ENCODE measurements at places on chromosomes 6 and 20.

GRCh38 chr6:159760602-159761057, 1.2 kb upstream of the ACAT2 start:
- DNase-seq = no peak

- no peak for DNase-seq
These were observed 215.5 kb downstream of the ANKRD60 start for GRCh38 chr20:58012731-58013510.

DNA sequence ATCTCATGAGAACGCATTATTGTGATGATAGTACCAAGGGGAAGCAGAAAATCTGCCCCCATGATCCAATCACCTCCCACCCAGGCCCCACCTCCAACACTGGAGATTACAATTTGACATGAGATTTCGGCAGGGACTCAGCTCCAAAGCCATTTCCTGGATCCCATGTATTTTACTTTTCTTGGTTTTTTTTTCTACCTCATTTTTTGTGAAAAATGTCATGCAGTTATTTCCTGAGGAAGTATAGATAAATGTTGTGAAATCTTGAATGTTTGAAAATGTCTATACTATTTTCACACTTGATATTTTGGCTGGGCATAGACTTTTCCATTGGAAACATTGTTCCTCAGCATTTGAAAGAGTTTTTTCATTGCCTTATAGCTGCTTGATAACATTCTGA, 9.1 kb upstream of the BRPF3 start:
- DNase-seq = no peak

DNA sequence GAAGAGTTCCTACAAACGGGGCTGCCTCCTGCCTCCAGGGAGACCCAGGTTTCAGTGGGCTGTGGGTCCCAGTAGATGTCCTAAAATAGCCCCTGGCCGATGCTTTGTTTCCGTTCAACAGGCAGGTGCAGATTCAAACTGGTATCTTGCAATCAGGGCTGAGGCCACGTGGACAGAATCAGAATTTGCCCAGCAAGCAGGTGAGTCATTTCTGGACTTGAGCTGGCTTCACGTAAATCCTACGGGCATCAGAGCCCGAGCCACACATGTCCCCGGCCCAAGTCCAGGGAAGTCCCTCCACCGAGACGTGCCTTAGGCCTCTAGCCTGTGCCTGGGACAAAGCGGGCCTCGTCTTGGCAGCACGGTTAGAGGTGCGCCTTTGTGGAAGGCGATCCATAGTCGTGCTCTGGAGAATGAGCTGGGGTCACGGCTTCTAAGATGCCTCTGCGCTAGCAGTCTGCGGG, 101.6 kb upstream of the FRMD1 start:
- DNase-seq = no peak

- no peak for DNase-seq
These were observed 183.2 kb upstream of the KCNG1 start for GRCh38 chr20:51206032-51206662.

DNA sequence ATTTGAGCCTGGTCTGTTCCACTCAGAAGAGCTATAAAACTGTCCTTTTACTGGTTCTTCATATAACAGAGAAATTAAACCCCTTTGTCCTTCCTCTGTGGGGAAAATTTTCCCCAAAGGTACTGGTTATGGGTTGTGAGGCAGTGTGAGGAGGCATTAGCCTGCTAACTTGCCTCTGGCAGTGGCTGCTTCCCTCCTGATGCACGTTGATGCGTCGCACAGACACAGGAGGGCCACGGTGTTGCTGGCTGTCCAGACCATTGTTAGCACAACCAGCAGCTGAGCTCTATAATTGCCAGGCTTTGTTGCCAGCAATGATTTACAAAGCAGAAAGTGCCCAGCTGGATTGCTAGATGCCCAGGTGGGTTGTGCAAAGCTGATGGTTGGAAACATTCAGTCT, 10.1 kb downstream of the AAR2 start:
- no peak for DNase-seq

DNA sequence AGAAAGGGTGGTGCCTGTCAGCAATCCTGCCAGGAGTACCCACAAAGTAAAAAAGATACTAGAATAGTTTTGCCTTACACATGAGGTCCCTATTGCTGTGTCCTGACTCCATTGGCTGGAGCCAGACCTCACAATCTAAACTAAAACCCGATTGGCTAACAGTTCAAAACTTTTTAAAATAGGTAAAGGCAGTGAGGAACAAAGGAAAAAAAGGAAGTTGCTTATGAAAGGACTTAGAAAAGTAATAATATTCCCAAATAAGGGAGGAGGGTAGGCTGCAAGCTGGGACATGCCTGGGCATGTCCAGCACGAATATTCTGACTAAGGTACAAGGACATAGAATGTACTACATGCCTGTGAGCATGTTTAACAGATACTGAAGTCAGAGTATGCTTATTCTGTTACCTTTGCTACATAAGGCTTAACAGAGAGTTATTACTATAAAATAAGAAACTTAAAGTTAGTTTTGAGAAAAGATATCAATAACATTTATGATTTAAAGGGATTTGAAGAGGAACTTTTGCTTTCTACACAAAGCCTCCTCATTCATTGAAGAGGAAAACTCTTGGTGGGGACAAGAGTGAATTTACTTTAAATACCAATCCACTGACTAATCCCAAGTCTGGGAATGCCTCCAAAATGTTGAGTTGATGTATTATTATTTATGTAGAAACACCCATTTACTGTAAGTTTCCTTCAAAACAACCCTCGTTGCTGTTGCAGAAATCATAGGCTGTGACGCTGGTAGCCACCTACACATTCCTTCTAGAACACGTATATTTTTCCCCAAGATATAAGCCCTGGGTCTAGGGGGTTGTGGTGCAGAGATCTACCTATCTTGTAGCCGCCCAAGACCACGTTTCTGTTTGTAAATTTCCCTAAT, 8.2 kb upstream of the MTHFD1L start:
- no peak for DNase-seq

GRCh38 chr20:3686867-3687321, 5.1 kb upstream of the ADAM33 start:
- DNase-seq = no peak

- DNase-seq = no peak
These were observed 299.2 kb upstream of the CDH4 start for GRCh38 chr20:60952861-60953260.

DNA sequence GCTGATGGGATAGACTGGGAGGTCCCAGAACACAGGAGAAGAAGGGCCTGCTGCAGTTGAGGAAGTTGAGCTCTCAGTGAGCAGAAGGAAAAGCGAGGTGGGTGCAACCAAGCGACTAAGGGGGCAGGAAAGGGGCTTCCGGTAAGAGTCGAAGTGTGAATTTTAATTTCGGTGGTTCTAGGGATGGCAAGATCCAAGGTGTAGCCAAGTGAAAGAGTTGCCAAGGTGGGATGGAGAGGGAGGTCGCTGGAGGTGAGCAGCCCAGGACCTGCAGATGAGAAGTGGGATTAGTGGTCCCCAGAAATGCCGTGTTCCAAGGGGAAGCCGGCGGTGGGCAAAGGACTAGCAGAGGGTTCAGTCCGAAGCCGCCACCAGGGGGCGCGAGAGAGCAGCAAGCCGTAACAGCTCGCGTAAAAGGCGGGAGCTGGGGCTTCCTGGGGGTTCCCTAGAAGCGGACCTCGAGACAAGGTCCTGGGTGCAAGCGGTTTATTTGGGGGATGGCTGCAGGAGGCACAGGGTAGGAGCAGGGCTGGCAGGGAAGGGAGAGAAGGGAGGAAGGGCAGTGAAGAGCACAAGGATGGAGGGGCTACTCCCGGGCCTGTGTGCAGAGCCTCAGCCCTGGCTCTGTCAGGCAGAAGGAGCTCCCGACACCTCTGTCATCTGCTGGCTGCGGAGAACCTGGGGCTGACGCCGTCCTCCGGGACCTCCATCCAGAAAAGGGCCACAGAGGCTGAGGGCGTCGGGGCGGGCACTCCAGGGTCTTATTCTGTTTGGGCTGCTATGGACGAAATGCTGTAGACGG, 103.6 kb downstream of the PAX1 start:
- DNase-seq = no peak

- no peak for DNase-seq
These were observed 292.7 kb downstream of the TFAP2A start for GRCh38 chr6:10122164-10122563.

GRCh38 chr6:147633191-147633590, 124.7 kb downstream of the SAMD5 start:
- no peak for DNase-seq

GRCh38 chr6:120363429-120363828, 970.9 kb downstream of the TBC1D32 start:
- no peak for DNase-seq

GRCh38 chr6:95877480-95877879, 138.3 kb upstream of the FUT9 start:
- no peak for DNase-seq

DNA sequence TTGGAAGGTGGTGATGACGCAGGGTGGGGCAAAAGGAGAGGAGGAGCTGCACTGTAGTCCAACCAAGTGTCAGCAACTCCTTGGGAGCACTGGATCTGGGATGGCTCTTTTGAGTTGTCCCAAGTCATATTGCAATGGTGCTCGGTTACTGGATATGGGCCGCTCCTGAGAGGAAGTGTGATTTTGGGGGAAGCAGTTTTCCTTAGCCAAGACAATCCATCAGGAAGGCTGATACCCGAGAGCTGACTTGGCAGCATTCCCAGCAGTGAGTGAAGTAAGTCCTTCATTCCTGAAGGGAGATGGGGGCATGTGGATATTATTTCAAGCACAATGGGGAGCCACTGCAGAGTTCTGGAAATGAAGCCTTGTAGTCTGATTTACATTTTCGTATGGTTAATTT, 354.1 kb downstream of the RFPL4B start:
- no peak for DNase-seq

- DNase-seq = no peak
These were observed 14.0 kb downstream of the GCNT2 start for GRCh38 chr6:10535193-10535592.

- DNase-seq = no peak
These were observed 86.9 kb upstream of the TRAF3IP2 start for GRCh38 chr6:111692327-111693164.

DNA sequence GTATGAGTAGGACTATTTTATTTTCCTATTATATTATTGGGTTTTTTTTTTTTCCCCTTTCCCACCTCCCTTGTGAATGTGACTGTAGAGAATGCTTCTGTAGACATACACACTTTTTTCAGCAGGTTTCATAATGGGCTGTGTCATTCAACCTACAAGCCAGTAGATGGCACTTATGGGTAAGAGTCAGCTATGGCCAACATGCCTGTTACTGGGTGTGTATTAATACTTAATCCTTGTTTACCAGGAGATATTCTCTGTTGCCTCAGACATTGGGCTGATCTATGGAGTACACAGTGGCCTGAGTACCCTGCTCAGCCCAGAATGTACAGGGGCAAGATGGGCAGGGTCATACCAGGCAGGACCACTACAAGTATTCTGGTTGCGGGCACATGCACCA, 382.5 kb downstream of the EPHA7 start:
- no peak for DNase-seq

All from CD4-positive, alpha-beta T cell treated with Interleukin-1 beta for 1 hour (primary cell).